ENCODE measurements at places on chromosomes 11 and 22. TPM values are rescaled to one million over a fixed set of nuclear protein-coding genes. Genes with fewer than 3 reads are reported as not detected.

CPT1A gene
- total RNA-seq = 28.1 TPM

GLB1L2 gene
- 6.0 TPM for total RNA-seq

MMP27 gene
- not detected for total RNA-seq

MYRF gene
- total RNA-seq = 5.2 TPM

TSGA10IP gene
- 4.1 TPM for total RNA-seq

FREY1 gene
- total RNA-seq = 1.8 TPM

PNPLA5 gene
- 5.9 TPM for total RNA-seq

GPHA2 gene
- 1.6 TPM for total RNA-seq

DDX25 gene
- total RNA-seq = 20.5 TPM

OVCH2 gene
- not detected for total RNA-seq

SMTNL1 gene
- total RNA-seq = 0.26 TPM
